ENCODE measurements at places on chromosomes 1 and 21. TPM values are rescaled to one million over a fixed set of nuclear protein-coding genes. Genes with fewer than 3 reads are reported as not detected.

DNA sequence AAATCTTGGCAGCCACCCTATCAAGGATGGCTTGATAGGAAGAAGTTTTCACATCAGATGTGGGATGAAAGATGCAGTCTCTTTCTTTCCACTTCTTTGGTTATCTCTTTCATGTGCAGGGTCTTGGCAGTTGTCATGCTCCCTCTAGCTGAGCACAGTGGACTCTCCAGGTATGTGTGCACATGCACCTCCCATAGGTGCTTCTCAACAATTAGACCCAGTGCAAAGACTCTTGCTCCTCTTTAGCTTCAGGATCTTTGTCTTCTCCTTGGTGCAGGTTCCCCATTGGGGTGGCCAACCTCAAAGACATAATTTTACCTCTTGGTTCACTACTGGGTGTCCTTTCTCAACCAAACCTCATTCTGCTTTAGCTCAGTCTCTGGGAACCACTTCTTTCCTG lies 80.7 kb downstream of the TBX15 start:
- no peak for DNase-seq

The RPL22 gene
- total RNA-seq: 317 TPM

GRCh38 chr1:11289064-11289463 lies 16.1 kb downstream of the UBIAD1 start:
- DNase-seq: no peak

The ATP1A2 gene
- 4.5 TPM for total RNA-seq

DNA sequence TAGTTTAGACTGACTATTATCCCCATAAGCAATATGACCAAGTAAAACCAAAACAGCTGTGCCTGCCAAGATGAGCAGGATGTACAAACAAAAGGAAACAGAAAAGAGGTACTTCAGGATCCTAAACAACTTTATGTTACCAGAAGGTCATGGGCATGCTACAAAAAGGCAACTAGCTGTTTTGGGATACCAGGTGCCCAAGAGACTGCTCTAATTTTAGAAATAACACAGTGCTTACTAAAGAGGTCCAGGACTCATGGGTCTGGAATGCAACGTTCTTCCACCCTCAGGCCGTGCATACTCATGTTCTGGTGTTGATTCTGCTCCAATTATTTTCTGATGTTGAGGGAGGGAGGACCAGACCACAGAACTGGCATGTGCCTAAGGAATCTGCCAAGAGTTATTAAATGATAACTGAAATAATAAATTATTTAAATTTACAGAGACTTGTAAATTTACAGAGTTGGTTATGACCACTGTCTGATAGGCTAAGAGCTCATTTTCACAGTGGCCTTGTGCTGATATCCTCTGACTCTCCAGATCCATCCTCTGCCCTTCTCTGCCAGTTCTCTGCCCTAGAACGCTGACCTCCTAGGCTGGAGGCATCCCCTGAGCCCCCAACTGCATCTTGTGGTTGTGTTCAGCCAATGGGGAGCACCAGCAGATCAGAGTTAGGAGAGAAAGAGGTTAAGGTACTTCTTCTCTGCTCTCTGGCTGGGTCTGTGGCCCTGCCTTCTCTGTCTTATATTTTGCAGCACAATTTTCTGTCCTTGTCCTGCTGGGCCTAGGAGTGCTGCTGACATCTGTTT lies 37.7 kb upstream of the BCL10 start:
- no peak for DNase-seq

- DNase-seq: no peak
These were observed 94.8 kb downstream of the TGFBR3 start for GRCh38 chr1:91791103-91791502.

GRCh38 chr1:54002544-54003248 lies 15.3 kb downstream of the LDLRAD1 start:
- no peak for DNase-seq

DNA sequence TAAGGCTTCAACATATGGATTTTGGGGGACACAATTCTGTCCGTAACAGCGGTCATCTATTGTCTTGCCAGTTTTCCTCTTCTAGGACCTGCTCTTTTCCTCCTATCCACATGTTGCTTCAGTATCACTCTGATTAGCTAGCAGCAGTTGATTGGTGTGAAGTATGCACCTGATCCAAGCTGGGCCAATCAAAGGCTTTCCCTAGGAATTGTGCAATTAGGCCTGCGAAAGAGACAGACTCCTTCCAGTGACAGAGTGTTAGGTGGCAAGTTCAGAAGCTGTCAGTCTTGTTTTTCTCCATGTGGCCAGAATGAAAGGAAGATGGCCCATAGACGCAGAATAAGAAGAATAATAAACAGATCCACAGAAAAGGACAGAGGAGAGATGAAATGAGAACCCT lies 34.1 kb upstream of the IL12RB2 start:
- no peak for DNase-seq

The KCNK2 gene
- not detected for total RNA-seq

GRCh38 chr21:34148826-34149558 lies 75.6 kb downstream of the MRPS6 start:
- DNase-seq: no peak

The SLC30A7 gene
- 35.6 TPM for total RNA-seq

All from lower lobe of right lung (tissue), 2 donors.